T-cell (primary cell): ENCODE measurements at places on chromosomes 16 and 17. TPM values are rescaled to one million over a fixed set of nuclear protein-coding genes. Genes with fewer than 3 reads are reported as not detected.

Gene NEUROD2
- total RNA-seq = not detected

Gene PRR35
- total RNA-seq = not detected

Gene C16orf89
- not detected for total RNA-seq

Gene AXIN2
- 40.2 TPM for total RNA-seq

Gene CDH16
- not detected for total RNA-seq

Gene KARS1
- total RNA-seq = 146 TPM

Gene CDRT4
- 9.0 TPM for total RNA-seq

Gene BRICD5
- total RNA-seq = 27.7 TPM

Gene PTX4
- not detected for total RNA-seq

Gene PHAF1
- 19.4 TPM for total RNA-seq

Gene NOTUM
- 0.33 TPM for total RNA-seq

Gene PIK3R5
- total RNA-seq = 210 TPM

Gene COL1A1
- total RNA-seq = 15.4 TPM

Gene CLDN6
- total RNA-seq = 1.1 TPM

Gene P2RX1
- 1.2 TPM for total RNA-seq

Gene AGRP
- total RNA-seq = not detected

Gene PRRT2
- 2.4 TPM for total RNA-seq

Gene CCL3
- 2.0 TPM for total RNA-seq

Gene KRTAP16-1
- 0.68 TPM for total RNA-seq

Gene GCGR
- not detected for total RNA-seq

Gene GAST
- total RNA-seq = not detected

Gene DYNLL2
- 33.3 TPM for total RNA-seq

Gene SNAI3
- 5.2 TPM for total RNA-seq

Gene ACSF3
- 78.7 TPM for total RNA-seq

Gene NTN1
- total RNA-seq = not detected

Gene CCL18
- total RNA-seq = not detected

Gene KCNJ18
- total RNA-seq = not detected

Gene TRPV2
- 122 TPM for total RNA-seq

Gene KRTAP3-2
- not detected for total RNA-seq

Gene RUNDC3A
- total RNA-seq = not detected

Gene CAPNS2
- total RNA-seq = not detected

Gene TP53TG3B
- total RNA-seq = not detected

Gene COPZ2
- 1.2 TPM for total RNA-seq

Gene SPIRE2
- total RNA-seq = 0.23 TPM

Gene KRTAP17-1
- not detected for total RNA-seq

Gene HOXB2
- total RNA-seq = 12.1 TPM

Gene ZSCAN10
- total RNA-seq = 0.64 TPM

Gene TP53TG3C
- not detected for total RNA-seq

Gene CPD
- total RNA-seq = 18.7 TPM

Gene KRT222
- not detected for total RNA-seq

Gene KRT27
- total RNA-seq = not detected

Gene ENPP7
- total RNA-seq = not detected
